ENCODE measurements at places on chromosomes 5 and 9. TPM values are rescaled to one million over a fixed set of nuclear protein-coding genes. Genes with fewer than 3 reads are reported as not detected.

- DNase-seq: no peak
Observed at GRCh38 chr9:68669218-68669617, 35.8 kb upstream of the PIP5K1B start.

GRCh38 chr5:139889410-139889809, 93.8 kb downstream of the PSD2 start:
- DNase-seq: no peak

LCN6 gene
- 7.8 TPM for polyA plus RNA-seq

IFNK gene
- polyA plus RNA-seq: not detected

GRCh38 chr5:76175051-76175666, 92.0 kb downstream of the SV2C start:
- peak; percentile 80 for DNase-seq

KIF24 gene
- 34.7 TPM for polyA plus RNA-seq

DNA sequence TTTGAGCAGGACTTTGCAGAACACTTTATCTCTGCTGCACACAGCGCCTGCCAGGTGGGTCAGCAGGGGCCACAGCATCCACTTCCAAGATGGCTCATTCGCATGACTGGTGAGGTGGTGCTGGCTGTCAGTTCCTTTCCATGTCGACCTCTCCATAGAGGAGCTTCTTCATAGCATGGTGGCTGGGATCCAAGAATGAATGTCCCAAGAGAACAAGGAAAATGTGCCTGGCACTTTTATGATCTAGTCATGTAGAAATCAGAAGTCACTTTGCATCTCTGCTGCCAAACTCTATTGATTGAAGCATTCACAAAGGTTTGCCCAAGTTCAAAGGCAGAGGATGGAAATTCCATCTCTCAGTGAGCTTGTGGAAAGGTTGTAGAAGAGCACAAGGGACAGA, 85.0 kb downstream of the GALNT10 start:
- DNase-seq: no peak

DNA sequence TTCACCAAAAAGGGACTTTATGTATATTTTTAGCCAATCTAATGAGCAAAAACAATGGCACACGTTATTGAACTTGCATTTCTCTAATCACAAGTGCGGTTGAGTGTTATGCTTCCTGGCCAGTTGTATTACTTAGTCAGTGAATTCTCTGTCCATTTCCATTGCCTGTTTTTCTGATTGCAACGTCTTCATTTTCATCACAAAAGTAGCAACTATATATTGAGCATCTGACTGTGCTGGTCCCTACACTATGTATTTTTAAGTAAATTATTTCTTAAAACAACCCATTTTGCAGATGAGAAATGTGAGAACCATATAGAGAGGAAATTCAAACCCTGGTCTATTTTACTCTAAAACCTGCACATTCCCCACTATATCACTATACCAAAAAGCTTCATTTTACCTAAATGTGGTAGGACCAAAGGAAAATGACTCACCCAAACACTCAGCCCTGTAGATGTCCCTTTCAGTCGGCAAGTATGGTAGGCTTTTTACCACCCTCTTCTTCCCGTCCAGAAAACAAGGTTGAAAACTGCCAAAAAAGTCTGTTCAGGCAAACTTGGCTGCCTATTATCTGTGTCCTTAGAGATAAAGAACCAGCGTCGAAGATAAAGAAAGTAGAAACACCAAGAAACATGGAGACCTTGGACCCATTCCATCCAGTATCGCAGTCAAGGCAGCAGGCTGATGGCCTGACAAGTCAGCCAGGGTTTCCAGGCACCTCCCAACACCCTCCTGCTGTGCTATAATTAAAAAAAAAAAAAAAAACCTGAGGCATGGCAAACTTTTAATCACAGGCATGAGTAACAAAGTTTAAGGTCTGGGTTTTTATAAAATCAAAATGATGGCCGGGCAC, 18.8 kb upstream of the FAM13B start:
- DNase-seq: peak; percentile 88

DNA sequence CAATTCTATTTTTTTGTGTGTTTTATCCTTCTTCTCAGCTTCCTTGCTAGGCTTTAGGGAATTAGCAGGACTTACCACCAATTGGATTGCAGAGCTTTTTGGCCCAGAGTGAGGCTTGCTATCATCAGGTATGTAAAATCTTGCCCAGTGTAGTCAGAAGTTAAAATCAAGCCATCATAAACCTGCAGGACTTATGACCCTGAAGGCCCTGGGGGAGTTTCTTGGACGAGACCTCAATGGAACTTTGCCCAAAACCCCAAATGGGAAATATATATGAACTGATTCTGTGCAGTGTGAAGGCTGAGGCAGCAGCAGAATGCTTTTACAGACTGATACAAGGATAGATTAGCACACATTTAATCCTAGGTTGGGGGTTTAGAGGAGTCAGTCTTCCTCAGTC, 287.0 kb downstream of the SH3GL2 start:
- DNase-seq: no peak

ERCC8 gene
- 16.4 TPM for polyA plus RNA-seq

Measured in testis (tissue), 5 donors.